Coronary artery (tissue), 2 donors: ENCODE measurements at places on chromosomes 3 and 15.

GRCh38 chr15:78615151-78615589 is 5.6 kb downstream of the CHRNA3 start:
- no peak for DNase-seq

DNA sequence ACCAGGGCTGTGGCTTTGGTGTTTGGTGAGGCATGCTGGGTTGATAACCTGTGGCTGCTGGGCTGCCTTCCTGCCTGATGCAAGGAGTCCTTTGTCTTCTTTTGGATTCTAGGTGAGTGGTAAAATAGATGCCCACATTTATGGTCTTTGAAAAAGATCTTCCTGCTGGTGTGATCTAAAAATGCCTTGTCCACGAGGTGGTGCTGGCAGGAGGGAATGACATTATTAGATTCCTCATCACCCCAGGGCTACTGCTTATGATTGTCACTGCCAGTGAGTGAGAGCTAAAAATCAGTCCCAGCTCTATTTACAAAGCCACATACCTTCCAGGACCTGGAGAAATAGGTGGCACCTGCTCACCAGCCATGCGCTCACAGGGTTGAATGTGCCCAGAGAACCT is 355.5 kb upstream of the ROPN1 start:
- no peak for DNase-seq

GRCh38 chr3:10968401-10968800 is 24.1 kb upstream of the SLC6A1 start:
- no peak for DNase-seq

DNA sequence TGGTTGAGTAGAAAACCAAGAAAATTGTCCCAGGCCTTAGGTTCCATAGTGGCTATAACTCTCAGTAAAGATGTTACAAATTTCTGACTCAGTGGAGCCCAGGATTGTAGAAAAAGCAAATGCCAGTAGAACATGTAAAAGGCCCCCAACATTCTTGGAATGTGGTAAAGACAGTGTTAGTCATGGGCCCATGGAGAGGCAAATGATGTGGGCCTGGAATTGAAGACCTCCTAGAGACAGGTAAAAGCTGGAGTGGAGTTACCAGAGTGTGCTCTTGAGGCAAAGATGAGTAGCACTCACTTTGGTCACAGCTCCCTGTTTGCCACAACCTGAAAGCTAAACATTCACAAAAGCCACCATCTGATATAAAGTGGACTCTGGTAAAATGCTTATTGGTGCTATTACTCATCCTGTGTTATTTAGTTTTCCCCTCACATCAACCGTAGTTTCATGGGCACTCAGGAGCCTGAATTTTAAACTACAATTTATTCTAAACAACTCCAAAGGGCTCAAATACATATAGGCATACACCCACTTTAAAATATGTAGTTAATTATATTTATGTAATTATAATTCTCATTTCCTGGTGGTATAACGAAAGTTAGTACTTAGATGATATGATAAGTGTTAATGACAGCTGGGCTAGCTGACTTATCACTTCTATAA is 359.6 kb upstream of the NECTIN3 start:
- DNase-seq = no peak

DNA sequence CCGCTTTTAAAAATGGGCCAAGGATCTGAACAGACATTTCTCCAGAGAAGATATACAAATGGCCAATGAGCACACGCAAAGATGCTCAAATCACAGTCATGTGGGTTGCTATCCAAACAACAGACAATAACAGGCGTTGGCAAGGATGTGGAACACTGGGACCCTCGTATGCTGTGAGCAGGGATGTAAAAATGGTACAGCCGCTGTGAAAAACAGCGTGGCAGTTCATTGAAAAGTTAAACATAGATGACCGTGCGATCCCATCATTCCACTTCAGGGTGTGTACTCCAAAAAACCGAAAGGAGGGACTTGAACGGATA is 6.7 kb upstream of the LRRC15 start:
- DNase-seq = no peak

DNA sequence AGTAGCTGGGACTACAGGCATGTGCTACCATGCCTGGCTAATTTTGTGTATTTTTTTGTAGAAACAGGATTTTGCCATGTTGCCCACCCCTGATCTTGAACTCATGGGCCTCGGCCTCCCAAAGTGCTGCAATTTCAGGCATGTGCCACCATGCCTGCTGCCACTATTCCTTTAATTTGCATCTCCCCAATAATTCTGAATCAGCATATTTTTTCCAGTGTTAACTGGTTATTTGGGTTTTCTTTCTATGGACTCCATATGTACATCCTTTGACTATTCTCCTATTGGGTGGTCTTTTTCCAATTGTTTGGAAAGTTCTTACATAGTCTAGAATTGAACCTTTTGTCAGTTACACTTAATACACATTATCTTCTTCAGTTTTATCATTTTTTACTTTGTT is 28.1 kb downstream of the HLTF start:
- DNase-seq = no peak

GRCh38 chr15:82186719-82187406 is 75.7 kb downstream of the EFL1 start:
- no peak for DNase-seq

DNA sequence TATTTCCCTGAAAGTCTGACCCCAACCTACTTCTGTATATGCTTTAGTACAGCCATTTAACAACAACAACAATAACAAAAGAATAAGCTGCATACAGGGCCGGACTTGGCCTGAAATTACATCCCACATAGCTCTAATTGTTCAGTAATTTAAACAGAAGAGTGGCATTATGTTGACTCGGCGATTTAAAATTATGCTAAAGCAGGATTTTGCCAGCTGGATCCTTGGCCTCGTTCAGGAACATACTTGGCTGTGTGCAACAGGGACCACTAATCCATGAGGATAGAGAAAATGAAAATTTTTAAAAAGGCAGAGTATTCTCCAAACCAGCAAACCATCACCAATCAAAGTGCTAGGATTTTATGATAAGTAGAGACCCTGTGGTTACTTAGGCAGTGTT is 433.1 kb upstream of the RBMS3 start:
- no peak for DNase-seq

- DNase-seq = no peak
Measured at GRCh38 chr3:137325170-137325569, 367.4 kb downstream of the IL20RB start.

DNA sequence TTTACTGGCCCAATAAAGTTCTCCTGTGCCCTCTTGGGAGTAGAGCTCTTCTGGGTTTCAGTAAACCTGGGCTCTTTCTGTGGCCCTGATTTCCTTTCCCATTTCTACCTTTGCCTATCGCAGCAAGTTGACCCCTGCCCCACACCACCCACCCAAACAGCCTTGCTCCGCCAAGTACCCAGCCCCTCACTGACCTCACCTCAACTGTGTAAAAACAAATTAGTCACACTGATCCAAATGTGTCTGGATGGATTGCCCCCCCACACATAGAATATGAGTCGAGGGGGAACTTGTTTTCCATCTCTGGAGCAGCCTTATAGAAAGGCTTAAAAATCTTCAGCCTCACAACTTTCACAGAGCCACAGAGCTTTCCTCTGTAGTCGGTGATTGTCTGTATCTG is 28.6 kb upstream of the VEPH1 start:
- DNase-seq = no peak

DNA sequence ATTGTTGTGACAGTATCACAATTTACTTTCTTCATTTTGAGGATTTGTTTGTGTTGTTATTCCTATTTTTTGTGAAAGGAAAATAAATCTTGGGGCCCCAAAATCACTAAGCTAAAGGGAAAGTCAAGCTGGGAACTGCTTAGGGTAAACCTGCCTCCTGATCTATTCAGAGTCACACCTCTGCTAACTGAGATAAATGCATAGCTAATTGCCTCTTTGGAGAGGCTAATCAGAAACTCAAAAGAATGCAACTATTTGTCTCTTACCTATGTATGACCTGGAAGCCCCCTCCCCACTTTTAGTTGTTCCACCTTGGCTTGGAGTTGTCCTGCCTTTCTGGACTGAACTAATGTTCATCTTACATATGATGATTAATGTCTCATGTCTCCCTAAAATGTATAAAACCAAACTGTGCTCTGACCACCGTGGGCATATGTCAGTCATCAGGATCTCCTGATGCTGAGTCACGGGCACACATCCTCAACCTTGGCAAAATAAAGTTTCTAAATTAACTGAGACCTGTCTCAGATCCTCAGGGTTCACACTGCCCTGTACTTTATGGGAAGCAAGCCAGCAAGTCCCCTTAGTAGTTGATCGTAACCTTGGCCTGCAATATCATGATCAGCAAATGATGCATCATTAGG is 523.2 kb upstream of the GOLIM4 start:
- DNase-seq = no peak

GRCh38 chr3:159775372-159775961 is 213.2 kb upstream of the IL12A start:
- DNase-seq = no peak

DNA sequence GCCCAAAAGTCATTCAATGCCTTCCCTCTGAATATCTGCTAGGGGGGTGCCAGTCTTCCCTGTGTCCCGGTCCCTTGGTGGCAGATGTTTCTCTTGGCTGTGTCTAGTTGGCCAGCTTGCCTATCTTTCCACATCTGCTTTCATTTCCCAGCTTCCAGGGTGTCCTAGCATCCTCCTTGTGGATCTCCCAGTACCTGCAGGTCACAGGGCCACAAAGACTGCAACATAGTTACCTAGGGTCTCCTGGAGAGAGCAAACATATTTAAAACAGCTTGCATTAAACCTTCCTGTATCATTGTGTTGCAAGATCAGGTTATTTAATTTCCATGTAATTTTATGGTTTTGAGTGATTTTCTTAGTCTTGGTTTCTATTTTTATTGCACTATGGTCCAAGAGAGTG is 400.1 kb downstream of the GRM7 start:
- no peak for DNase-seq

DNA sequence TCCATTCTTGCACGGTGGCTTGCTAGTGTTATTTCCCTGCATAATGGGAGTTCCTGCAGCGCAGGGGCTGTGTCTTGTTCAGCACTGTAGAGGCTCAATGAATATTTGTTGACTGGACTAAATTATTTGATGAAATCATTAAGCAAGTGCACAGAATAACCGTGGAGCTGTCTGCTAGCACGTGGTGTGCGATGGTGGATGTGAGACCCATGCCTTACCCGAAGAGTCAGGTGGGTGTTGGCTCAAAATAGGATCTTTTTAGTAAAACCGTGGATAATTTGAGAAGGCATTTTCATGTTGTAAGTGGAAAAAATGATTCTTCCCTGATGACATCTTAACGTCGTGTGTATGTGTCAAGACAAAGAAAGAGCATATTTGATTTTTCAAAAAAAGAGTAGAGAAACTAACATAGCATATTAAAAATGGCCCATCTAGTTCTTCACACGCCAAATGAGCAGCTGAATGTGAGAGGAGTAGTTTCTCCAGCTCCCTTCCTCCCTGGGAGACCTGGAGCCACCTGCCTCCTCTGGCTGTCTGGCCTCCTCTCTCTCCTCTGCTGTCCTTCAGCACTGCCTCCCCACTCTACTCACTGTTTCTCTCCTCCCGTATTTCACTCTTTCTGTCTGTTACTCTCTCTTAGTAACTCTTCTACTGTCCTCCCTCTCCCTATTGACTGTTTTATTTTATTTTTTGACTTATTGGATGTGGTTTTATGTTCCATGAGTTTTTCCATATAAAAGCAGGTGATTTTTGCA is 6.3 kb downstream of the FAM81A start:
- DNase-seq = no peak

- DNase-seq = no peak
Measured at GRCh38 chr15:64928626-64929220, 17.0 kb downstream of the ANKDD1A start.

- DNase-seq = no peak
Measured at GRCh38 chr15:101501703-101502373, 12.3 kb upstream of the PCSK6 start.

- DNase-seq = no peak
Measured at GRCh38 chr3:122356402-122356801, 26.6 kb downstream of the MIX23 start.

GRCh38 chr3:13846716-13847570 is 32.9 kb downstream of the WNT7A start:
- DNase-seq = no peak

- no peak for DNase-seq
Measured at GRCh38 chr15:40282147-40282868, 556 bp downstream of the ANKRD63 start.

DNA sequence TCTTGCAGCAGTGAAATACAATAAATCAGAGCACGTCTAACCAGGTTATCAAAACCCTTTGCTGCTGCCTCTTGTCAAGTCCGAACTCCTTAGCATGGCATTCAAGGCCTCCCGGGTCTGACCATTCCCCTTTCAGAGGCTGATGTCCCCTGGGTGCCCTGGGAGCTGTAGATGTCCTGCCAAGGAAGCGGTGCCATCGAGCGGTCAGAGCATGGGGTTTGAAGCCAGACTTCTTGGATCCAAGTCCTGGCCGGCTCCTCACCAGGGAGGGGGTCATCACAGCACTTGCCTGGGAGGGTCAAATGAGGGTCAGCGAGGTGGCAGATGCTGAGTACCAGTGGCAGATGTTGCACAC is 496 bp downstream of the TF start:
- DNase-seq = no peak

DNA sequence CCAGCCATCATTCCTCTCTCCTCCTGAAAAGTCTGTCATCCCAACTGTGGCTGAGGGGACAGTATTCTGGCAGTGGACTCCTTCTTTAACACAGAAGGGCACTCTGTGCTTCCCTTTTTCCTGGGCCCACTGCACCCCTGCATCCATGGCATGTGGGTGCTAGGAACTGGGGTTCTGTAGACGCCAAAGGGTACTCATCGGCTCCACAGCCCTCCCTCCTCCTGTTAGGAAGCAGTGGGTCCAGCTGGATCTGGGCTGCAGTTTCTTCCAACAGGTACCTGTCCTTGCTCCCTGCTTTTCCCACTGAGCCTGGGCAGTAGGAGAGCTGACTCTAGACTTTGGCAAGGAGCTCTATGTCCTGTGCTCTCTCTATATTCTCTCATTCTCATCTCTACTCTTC is 6.4 kb upstream of the MANF start:
- DNase-seq = no peak
